ENCODE measurements at places on chromosomes 1 and 21. TPM values are rescaled to one million over a fixed set of nuclear protein-coding genes. Genes with fewer than 3 reads are reported as not detected.
A peak's percentile ranks its signal among the peaks of the same experiment; 100 is the strongest.

Gene C1orf94
- not detected for total RNA-seq

Gene DIRAS3
- total RNA-seq = 0.36 TPM

Gene ACTL8
- total RNA-seq = not detected

Gene BRDT
- not detected for total RNA-seq

Gene ASTN1
- total RNA-seq = not detected

Gene RNF186
- not detected for total RNA-seq

Gene COL11A1
- 1,042 TPM for total RNA-seq

Gene CRP
- total RNA-seq = not detected

Gene AKNAD1
- total RNA-seq = 0.45 TPM

GRCh38 chr1:90711696-90712095, 5.4 kb downstream of the BARHL2 start:
- DNase-seq = no peak

DNA sequence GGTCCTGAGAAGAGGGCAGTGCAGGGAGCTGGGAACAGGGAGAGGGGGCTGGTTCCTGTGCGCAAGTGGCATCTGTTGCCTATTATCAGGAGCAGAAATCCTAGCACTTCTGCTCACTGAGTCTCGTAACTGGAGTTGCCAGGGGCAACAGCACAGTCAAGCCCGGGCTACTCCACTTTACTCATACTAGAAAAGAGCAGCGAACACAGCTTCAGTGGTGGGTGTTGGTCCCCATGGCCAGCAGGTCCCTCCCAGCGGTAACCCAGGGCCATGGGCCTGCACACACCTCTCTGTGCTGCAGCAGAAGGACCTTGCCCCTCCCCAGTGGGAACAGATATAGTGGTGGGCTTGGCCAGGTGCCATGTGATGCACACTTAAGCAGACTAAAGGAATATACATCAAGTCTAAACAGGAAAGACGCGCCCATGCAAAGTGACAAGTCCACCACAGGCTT, 8.5 kb downstream of the PYCR2 start:
- no peak for DNase-seq

DNA sequence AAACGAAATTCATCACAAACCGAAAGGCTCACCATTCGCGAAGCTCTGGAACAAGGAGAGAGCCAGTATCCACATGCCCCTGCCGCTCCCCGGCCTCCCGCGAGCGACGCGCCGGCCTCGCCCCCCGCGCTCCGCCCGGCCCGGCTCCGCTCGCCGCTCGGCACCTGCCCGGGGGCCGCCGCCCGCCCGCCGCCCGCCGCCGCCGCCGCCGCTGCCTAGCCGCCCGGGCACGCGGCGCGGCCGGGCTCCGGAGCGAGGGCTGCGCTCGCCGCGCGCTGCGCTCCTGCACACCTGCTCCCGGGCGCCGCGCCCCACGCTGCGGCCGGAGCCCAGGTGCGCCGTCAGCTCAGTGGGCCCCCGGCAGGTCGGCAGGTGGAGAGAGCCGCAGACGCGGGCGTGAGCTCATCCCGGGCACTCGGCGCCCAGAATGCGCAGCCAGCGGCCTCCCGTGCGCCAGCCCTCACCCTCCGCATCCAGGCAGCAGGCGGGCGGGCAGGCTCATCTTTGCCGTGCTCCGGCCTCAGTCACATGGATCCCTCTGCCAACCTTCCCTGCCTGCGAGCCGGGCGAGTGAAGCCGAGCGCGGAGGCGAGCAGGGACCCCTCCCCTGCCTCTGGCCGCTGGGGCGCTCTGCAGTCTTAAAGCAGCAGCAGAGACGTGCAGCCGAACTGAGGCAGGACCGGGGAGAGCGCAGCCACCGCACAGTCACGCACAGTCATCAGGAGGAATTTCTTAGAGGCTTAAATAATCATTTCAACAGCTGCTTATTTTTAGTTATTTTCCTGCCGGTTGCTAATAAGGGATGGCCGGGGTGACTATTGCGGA, at the start of gene DSCAM:
Gene DSCAM, minus strand, starts transcription at position 572 of the 825 bp plus-strand sequence. Its CDS starts 497 bp downstream, at position 75.
- no peak for DNase-seq

DNA sequence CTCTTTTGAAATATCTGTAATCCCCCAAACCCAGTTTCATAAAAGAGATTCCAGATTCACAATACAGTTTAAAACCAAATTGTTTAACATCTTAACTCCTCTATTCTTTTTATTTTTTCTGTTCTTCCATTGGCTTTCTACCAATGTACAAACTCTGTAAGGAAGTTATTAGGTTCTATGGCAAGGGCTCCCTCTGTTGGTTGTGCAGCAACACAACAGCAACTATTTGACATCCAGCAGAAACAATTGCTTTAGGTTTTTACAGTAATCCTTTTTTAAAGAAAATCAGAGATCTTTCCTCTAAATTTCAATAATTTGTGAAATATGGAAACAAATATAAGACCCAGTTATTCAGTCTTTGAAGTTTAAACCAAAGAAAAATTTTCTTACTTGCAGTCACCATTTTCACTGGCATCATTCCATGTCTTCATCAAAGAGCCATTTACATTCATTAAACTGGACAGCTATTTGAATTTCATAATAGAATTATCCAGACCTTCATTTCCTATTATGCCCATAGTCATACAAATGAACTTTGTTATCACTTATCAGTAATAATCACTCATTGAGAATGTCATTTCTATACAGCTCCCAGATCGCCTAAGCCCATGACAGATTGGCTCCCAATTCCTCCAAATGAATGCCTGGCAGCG, 46.5 kb upstream of the RNF11 start:
- no peak for DNase-seq

DNA sequence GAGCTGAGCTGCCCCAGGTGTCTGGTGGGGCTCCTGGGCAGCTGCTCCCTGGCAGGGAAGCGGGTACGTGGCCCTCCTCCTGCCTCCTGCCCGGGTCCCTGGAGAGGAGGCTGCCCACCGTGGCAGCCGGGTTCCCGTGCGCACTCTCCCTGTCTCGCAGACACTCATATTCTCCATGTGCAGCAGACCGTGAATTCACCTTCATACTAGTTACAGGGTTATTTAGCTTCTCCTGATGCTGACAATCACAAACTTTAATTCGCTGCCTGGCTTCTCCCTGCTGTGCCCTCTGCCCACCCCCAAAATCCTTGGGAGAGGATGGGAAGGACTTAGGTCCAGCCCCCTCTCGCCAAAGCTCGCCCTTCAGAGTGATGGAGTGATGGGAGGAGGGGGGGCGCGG, 95.3 kb downstream of the CASZ1 start:
- DNase-seq = no peak

DNA sequence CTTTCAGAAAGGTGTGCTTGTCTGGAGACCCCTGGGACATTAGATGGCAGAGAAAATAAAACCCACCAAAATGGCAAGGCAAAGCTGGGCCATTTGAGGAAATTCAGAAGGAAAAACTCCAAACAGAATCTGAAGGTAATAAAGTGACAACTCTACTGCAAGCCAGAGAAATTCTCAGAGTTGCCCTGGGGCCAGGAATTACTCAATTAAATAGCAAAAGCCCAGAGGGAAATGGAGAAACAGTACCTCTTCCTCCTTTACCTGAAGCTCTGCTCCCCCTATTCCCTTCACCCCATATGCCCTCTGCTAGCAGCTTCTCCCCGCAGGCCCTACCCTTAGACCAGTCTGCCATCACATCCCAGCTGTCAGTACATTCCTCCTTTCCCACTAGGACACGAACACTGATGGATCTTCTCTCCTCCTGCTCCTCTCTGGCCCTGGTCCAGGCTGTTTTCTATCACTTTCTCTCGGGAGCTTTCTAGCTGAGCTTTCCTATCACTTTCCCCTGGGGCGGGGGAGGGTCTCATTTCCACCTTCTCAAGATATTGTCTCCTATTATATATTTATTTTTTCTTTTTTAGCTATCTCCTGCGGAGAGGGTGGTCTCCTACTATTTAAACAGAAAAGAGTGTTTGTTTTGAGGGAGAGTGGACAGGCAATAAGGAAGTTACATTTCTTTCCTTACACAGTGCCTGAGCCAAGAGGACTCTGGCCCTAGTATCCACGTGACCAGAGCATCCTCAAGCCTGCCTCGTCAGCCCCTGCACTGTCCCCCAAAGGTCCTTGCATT, 47.7 kb upstream of the RBM15 start:
- no peak for DNase-seq

DNA sequence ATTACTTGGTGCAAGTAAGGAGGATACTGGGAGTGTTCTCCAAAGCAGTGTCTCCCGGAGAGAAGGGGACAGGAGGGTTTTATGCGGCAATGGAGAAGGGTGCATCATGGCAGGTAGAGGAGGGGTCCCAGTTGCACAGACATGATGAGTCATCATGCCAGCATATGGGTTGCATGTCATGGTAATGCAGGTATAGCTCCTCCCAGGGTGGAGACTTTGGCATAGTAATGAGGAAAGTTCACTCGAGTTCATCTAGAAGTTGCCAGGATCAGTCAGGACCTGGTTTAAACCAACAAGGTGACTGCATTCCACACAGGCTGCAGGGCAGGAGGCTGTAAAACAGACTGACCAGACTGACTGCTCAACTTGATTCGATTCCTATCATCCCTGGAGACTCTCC, 355.7 kb upstream of the DUSP10 start:
- DNase-seq = no peak

GRCh38 chr1:208895181-208895580, 651.0 kb upstream of the PLXNA2 start:
- DNase-seq = no peak

- DNase-seq = no peak
Observed at GRCh38 chr1:210758761-210759160, 375.2 kb downstream of the KCNH1 start.

GRCh38 chr1:147452809-147453208, 88.5 kb upstream of the BCL9 start:
- DNase-seq = no peak

DNA sequence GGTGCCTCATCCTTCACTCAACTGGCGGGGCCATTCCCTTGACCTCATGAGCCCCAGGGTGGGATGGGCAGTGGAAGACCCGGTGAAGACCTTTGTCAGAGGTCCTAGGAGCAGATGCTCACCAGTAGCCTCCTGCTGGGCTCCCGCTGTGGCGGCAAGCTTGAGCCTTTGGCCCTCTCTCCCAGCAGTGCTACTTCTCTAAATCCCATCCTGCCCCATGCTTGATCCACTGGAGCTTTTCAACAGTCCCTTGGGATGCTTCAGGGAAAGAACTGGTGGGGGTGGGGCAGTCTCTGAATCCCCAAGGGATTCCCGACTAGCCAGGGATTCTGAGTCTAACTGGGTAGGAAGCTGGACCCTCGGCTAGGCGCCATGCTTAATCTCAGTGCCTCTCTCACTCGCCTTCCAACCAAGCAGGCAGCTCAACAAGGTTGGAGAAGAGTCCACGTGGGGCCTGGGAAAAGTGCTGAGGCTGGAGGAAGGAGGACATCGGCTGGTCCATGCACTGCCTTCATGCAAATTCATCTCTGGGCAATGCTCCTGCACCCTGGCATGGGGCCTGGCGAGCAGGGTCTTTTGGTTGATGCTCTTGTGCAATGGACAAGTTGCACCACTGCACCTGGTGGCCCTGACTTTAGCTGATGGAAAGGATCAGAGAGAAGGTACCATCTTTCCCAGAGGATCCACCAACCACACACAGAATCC, 190.3 kb downstream of the GRIK3 start:
- DNase-seq = peak; percentile 56

DNA sequence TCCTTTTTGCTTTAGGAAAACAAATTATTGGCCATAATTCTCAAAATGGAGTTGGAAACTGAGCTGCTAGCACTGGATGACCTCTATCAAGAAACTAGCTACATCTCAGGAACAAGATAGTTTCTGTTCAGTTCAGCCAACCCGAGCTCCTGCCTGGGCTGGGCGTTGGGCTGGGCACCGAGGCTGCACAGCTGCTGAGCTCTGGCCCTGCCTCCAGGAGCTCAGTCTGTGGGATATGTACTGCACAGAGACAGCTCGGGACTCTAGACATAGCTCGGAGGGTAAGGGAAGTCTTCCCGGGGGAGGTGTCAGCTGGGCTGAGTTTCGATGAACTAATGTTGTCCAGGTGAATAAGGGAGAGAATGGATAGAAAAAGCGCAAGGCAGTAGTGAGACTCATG, 24.5 kb upstream of the SLC1A7 start:
- no peak for DNase-seq

- no peak for DNase-seq
Observed at GRCh38 chr1:112309499-112309898, 86.5 kb upstream of the CTTNBP2NL start.

DNA sequence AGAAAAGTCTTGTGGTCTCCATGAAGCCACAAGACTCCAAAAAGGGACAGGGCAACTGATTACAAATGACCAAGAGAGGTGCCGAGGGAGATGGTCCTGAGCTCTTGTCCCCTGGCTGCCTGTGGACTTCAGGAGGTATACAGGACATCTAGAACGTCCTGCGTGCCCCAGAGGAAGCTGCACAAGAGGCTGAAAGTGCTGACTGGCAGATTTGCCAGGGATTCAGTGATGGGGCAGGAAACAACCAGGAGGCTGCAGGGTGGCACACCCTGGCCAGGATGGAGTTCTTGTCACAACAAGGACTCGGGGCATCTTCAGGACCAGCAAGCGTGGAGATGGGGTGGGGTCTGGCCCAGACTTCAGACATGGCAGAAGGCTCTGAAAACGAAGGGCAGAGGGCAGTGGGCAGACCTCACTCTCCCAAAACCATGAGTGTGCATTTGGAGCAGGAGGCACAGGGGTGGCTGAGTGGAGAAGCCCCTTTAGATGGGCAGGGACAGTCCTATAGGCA, 13.4 kb upstream of the PKP1 start:
- no peak for DNase-seq

- no peak for DNase-seq
Observed at GRCh38 chr1:202205523-202206190, 12.1 kb downstream of the LGR6 start.

GRCh38 chr1:10693497-10694273, 102.8 kb downstream of the CASZ1 start:
- DNase-seq = no peak

GRCh38 chr1:22104865-22105437, 37.9 kb downstream of the WNT4 start:
- no peak for DNase-seq

- DNase-seq = no peak
Observed at GRCh38 chr1:107914119-107914765, 50.7 kb downstream of the VAV3 start.

GRCh38 chr1:26283871-26284596, 4.1 kb downstream of the SH3BGRL3 start:
- no peak for DNase-seq

DNA sequence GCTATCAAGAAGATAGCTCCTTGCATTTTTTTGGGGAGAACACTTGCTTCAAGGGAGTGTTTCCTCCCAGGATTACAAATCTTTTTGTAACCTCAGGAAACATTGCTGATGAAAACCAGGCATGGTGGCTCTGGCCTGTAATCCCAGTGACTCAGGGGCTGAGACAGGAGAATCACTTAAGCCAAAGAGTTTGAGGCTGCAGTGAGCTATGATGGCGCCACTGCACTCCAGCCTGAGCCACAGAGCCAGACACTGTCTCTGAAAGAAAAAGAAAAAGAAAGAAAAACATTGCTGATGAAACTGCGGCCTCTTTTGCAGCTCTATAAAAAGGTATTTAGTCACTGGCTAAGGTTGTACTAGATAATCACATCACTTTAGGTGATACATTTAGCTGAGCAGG, 7.3 kb downstream of the RNU1-2 start:
- no peak for DNase-seq
